MCF 10A (cell line): ENCODE measurements at places on chromosomes 2 and 18.

DNA sequence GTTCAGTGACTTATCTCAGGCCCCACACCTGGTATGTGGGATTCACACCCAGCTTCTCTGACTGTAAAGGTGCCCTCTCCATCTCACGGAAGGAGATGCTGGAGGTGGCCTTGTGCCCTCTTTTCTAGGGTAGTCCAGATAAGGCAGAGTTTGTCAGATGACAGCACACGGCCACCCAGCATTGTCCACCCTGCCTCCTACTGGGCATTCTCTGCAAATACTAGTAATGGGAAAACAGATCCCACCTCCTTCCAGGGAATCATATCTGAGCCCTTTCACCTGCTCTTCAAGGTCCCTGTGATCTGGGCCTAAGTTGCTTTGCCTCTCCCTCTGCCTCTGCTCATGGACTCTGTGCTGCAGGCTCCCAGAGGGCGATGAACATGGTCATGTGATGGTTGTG lies 214.7 kb downstream of the CLIP4 start:
- DNase-seq, result no peak

GRCh38 chr2:42171396-42171980 lies 2.3 kb downstream of the EML4 start:
- no peak for DNase-seq

- no peak for DNase-seq
Measured at GRCh38 chr2:71857636-71858035, 290.0 kb downstream of the CYP26B1 start.

- DNase-seq, result no peak
Measured at GRCh38 chr2:62724106-62724505, 18.6 kb downstream of the EHBP1 start.

- DNase-seq, result no peak
Measured at GRCh38 chr2:117738991-117739839, 75.3 kb upstream of the DDX18 start.

DNA sequence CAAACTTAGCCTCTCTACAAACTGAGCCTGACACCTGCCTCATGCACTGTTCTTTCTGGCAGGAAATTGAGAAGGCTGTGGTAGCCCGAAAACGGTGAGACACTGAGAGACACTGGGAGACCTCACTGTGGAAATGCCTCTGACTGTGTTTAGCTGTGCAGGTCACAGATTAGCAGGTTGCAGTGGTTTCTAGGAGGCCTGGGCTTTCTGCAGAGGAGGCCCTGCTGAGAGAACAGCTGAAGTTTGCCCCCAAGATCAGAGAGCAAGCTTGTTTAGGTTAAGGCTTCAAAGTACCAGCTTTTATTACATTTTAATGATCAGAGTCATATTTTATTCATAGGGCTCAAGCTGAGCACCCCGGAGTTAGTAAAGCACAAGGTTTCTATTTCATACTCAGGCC lies 68.7 kb upstream of the LYPD6 start:
- no peak for DNase-seq

DNA sequence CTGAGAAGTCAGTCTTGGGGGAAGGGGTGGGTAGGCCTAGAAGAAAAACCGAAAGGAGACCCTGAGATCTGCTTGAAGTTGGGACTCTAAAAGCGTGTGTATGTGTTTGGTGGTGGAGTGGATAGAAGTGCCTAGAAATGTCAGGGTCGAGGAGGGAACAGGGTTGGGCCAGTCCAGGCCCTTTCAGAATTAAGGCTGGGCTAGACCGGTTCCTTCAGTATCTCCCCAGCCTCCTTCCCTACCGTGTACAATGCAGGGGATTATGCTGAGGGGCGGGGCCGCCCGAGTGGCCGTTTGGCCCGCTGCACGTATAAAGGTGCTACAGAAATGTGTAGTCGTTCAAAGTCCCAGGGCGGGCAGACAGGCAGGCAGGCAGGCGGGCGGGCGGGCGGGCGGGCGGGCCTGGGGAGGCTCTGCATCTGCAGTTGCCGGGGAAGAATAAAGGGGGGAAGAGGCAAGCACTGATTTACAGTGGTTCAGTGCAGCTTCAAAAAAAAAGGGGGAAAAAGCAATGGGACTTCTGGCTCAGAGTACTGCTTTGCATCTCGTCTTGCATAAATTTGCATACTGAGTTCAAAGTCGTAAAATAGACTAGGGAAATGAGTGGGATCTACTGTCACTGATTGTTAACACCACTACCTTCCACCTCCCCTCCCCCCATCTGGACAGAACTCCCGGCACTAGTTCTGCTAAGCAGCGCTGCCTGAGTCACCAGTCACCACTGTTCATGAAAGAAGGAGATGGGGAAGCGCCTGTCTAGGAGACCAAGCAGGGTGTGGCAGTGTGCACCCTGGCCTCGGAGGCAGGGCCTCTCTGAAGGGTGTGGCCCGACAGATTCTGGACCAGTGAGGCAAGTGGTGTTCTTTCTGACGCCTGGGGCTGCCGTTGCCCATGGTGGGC lies 3.6 kb downstream of the IGFBP2 start:
- DNase-seq, result peak; percentile 78

DNA sequence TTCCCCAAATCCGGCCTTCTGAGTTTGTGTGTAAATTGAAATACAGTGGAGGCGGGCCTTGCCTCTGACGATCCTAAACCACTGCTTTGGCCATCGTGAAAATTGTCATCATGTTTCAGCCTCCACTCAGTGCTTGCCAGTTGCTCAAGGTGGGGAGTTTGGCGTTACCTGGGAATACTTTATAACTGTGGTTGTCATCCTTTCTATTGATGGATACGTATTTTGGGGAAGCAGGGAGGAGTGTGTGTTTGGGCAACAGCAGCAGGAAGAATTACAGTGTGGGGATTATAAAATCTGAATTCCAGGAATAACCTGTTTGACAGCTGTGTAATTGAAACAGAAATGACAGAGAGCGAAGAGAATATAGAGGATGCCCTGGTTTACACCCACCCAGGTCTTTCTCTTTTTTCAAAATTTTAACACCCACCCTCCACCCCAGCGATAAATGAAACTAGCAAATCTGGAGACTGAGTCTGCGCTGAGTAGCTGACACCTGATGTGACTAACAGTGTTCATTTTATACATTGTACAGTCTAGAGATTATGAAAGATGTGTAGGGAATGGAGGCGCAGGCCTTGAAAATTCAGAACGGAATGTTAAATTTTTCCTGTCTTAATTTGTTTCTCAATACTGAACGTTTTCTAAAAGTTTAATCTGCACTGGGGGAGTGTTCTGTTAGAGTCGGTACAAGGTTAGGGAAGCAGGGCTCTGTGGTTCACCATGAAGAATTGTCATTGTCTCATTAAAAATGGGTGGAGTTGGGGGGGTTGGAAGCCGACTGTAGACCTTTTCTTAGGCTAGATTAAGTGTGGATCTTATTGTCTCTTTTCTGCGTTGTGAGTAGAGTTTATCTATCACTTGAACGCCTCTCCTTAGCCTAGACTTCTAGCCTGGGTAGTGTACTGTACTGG lies 1.6 kb downstream of the MAP4K4 start:
- DNase-seq, result peak; percentile 29

DNA sequence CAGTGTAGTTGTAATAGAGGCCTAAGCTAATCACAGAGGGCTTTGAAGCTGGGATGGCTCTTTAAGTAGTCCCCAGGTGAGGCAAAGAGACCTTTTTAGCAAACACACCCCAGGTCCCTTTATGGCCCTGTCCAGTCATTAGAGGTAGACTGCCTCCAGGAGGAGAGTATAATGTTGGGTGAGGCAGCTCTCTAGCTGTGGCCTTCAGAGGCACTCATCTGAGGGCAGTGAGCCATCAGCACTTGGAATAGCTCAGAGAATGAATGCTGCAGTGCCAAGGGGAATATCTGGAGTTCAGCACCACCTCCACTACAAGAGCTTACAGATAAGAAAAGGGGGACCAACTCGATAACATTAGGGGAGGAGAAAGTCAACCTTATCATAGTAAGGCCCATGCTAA lies 52.8 kb downstream of the UNC80 start:
- DNase-seq, result no peak

GRCh38 chr2:24885221-24886125 lies 34.6 kb downstream of the ADCY3 start:
- DNase-seq, result no peak

DNA sequence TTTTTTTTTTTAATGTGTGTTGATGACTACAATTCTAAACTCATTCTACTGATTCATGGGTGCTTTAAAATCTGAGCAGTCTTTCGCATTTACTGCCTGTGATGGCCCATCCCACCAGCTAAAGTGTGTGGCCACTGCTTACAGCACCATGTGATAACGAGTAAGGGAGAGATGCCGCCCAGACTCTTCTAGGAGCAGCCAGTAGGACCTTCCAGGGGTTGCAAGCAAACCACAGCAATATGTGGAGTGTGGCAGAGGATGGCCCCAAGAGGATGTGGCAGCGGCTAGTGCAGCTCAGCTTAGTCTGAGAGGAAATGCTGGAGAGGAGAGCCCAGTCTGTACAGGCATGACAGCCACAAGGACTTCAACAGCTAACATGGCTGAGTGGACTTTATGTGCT lies 14.9 kb downstream of the IL1B start:
- DNase-seq, result no peak

DNA sequence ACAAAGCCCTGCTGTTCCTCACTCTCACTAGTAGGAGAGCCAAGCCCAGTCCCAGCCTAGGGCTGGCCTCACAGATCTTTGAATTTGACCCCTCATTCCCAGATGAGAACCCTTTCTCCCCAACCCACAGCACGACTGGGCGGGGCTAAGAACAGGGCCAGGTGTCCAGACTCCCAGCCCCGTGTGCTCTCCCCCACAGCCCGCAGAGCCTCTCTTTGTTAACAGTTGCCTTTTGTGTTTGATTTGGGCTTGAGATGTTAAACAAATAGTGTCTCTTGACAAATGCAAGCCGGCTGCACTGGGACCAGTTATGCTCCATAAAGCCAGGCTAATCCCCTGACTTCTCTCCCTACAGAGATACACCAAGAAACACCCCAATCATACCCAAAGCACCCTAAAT lies 4.7 kb upstream of the KCNK3 start:
- DNase-seq, result no peak

DNA sequence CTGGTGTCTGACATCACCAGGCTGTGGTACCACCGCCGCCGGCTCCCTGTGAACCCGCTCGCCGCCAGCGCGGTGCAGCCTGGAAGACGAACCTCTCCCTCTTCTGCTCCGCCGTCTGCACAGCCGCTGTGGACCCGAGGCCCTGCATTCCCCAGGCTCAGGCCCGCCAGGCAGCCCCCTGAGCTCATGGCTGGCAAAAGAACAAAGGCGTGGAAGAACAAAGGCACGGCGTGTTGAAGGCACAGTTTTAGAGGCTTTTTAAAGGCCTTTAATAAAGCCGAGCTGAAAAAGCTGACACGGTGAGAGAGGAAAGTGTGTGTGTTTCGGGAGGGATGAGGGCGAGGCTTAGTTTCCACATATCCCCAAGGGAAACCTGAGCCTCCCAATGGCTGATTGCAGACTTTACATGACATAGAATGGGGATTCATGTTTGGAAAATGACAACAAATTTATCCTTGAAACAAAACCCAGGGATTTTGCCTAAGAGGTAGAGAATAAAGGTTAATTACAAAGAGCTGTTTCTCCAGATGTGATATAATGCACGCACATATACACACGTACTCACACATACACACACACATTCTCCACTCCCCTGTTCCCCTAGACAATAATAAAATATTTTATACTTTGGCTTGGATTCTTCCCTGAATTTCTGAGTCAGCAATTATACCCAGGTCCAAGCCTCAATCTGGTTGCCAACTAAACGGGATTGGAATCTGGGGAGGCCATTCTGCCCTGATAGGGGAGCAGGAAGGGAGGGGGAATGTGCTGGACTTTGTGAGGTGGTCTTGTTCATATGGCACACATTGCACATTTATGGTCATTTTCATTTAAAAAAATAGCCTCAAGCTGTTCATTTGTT lies 39.7 kb downstream of the RFX8 start:
- no peak for DNase-seq

GRCh38 chr2:168200930-168201583 lies 46.3 kb downstream of the STK39 start:
- no peak for DNase-seq

DNA sequence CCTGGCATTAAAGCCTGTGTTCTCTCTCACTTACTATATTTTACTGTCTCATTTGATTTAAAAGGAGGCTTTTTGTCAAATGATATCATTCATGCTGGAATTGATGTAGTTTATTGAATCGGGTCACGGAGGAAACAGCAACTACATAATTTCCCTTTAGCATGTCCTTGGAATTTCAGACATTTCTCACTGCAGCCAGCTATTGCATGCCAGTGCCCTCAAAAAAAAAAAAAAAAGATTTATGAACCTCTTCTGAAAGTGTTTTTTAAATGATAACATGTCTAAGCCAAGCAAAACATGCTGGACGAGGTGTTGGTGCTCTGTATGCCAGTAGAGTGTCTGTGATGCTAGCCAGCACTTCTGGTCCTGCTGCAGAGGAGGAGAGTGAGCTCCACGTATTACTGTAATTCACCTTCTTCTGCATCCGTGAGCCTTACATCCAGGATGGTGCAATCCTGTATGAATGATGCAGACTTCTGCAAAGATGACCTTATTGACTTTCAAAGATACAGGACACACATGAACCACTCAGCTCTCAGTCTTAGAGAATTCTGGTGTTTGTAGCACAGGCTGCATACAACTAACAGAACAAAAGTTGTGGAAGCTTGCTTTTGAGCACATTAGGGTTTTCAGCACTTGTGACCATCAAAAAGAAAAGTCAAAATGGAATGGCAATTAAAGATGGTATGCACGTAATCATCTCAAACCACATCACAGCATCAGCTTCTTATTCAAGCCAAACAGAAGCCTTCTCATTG lies 31.1 kb downstream of the UGP2 start:
- no peak for DNase-seq

- peak; percentile 71 for DNase-seq
Measured at GRCh38 chr2:217713395-217714286, 289.2 kb downstream of the TNS1 start.

DNA sequence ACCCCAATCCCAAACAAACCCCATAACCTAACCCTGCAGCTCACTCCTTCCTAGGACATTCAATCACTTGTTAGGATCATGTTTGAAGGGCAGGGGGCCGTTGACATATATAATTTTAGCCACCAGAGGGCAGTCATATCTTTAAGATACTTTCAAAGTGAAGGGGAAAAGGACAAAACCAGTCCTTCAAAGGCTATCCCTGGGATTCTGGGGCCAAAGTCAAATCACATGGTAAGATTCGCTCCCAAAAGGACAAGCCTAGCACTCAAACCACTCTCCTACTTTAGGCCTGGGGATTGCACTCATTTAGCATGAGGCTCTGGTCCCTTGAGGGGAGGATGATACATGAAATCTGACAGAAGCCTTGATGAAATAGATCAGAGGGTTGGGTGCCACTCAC lies 44.6 kb downstream of the HAUS1 start:
- DNase-seq, result peak; percentile 69

DNA sequence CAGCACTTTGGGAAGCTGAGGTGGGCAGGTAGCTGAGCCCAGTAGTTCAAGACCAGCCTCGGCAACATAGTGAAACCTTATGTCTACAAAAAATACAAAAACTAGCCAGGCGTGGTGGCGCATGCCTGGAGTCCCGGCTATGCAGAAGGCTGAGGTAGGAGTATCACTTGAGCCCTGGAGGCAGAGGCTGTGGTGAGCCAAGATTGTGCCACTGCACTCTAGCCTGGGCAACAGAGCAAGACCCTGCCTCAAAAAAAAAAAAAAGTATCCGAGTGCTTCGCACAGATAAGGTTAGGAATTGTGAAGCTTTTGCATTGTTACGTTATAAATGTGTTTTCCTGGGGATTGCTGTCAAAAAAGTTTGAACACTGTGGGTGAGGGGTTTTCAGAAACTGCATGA lies 4.1 kb downstream of the CTDSP1 start:
- no peak for DNase-seq
